NCI-H2107 (cell line): ENCODE measurements at places on chromosomes 6 and 20.

GRCh38 chr6:36660771-36661471 is 17.6 kb upstream of the CDKN1A start:
- DNase-seq, result no peak

- no peak for DNase-seq
Measured at GRCh38 chr6:39196673-39197091, 32.6 kb downstream of the KCNK5 start.

GRCh38 chr6:43707269-43707668 is 19.7 kb upstream of the MRPS18A start:
- DNase-seq, result no peak

- no peak for DNase-seq
Measured at GRCh38 chr6:159606786-159607185, 86.3 kb downstream of the SOD2 start.

GRCh38 chr20:18066421-18067333 is 9.0 kb upstream of the OVOL2 start:
- DNase-seq, result no peak

GRCh38 chr6:80771941-80772340 is 665.5 kb downstream of the BCKDHB start:
- no peak for DNase-seq

GRCh38 chr20:48538058-48538825 is 289.6 kb downstream of the PREX1 start:
- DNase-seq, result no peak

DNA sequence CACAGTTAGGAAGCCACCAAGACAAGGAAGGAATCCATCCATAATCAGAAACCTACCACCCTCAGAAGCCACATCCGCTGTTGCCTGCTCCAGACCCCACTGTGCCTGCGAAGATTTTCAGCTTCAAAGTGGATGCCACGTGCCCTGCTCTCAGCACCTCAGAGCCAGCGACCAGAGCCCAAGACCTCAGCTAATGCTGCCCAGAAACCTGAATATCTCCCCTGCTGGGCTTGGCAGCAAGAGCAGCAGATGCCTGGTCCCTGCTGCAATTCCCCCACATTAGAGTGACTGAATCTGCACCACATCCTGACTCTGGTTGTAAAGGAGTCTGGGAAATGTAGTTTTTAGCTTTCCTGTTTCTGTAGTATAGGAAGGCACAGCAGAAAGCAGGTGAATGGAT is 10.7 kb upstream of the ULBP3 start:
- DNase-seq, result no peak

- DNase-seq, result no peak
Measured at GRCh38 chr6:5316951-5317350, 55.6 kb downstream of the FARS2 start.

DNA sequence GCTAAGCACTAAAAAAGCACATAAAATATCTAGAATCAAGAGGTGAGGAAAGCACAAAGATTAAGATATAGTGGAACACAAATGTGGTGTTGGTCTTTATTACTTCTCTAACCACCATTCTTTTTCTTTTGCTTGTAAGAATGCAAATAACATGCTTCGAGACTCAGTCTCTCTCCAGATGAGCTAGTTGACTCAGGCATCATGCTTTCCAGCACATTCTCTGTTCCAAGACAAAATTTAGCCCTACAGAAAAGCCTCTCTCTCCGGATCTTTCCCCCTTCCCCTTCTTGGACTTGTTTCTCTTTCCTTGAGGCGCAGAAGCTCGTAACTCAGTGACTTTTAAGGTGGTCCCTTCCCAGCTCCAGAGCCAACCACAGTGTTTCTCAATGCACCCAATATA is 91.0 kb downstream of the FNDC1 start:
- DNase-seq, result no peak

- no peak for DNase-seq
Measured at GRCh38 chr6:12232339-12232738, 57.8 kb upstream of the EDN1 start.

DNA sequence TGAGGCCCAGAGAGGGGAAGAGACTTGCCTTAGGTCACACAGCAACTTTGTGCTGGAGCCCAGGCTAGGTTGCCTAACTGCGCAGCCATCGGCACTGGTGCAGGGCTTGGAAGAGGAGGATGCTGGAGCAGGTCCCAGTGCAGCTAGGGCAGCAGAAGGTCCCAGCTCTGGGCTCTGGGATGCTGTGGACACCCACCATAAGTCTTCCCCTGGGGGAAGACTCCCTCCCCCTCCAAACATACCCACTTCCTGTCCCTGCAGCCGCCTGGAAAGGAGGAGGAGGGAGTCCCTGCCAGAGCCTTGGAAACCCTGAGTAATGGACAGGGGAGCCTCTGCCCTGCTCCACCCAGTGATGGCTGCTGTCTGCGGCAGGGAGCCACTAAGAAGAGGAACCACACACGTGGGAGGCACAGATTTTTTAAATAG is 93.6 kb downstream of the NCR2 start:
- DNase-seq, result no peak

DNA sequence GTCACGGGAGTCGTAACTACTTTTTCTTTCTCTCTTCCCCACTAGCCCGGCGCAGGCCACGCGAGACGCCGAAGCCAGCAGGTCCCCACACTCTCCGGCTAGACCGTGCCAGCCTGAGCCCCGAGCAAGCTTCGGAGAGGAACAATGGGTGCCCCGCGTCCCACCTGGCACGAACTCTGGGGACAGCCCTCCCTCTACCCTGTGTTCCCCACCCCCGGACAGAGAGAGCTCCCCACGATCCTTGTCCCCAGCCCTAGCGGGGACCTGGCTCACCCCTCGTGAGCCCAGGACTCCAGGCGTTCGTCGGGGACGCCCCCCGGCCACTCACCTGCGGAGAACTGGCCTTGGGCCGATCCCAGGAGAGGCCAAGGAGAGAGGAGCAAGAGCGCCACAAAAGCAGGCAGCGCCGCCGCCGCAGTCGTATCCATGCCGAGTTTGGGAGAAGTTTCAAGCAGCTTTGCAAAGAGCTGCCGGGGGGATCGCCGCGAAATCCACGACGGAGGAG is 416 bp downstream of the PTPRK start:
- peak; percentile 47 for DNase-seq
